CD4-positive, alpha-beta T cell (primary cell): ENCODE measurements at places on chromosomes 1 and 21.
A peak's percentile ranks its signal among the peaks of the same experiment; 100 is the strongest.

DNA sequence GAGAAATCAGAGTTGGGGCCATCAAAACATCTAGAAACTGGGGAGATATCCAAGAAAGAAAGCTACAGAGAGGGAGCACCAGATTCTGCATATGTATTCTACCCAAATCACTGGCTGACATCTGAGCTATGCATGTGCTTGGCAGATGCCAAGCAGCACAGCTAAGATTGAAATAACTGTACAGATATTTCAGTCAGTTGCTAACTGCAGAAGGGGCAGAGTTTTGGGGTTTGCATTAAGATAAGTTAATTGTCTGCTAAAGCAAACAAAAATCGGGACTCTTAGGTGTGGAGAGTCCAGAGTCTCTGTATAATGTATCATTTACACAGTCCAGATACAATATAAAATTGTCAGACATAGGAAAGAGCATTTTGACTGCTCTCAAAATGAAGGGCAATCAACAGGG lies 437.1 kb downstream of the PTBP2 start:
- H3K36me3 ChIP-seq = no peaks in the 10 kb centered on the region
- no peak overlapping the region for H3K27ac ChIP-seq
- no peaks in the 10 kb centered on the region for H3K27me3 ChIP-seq
- H3K4me1 ChIP-seq = no peaks in the 10 kb centered on the region

DNA sequence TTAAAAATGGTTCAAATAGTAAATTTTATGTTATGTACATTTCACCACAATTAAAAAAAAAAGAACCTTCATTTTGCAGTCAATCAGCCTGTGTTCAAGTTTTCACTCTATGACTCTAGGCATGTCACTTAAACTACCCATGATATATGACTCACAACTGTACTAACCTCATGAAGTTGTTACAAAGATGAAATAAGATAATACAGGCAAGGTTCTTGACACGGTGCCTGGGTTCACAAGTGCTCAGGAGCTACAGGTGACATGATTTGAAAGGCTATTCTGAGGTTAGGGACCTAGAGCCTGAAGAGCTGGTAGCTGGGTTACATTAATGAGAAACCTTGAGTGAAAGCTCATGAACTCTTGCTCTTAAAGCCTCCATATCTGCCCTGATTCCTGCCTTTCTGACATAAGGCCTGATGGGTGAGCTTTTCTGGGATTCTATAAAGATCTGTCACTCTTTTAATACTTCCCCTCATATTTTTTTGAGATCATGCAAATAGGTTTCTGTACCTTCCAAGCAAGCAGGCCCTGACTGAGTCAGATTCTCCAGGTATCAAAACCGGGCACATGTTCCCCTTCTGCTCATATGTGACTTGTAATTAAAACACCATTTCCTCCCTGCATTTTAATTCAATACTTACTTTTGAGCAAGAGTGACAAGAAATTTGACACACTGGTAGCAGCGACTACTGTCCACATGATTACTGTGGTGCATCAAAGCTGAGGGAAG lies 34.0 kb downstream of the PCSK9 start:
- no peak overlapping the region for H3K4me3 ChIP-seq
- no peak for DNase-seq
- H3K36me3 ChIP-seq = peaks cover 99% of the 10 kb centered on the region
- no peaks in the 10 kb centered on the region for H3K27me3 ChIP-seq
- H3K4me1 ChIP-seq = no peaks in the 10 kb centered on the region

DNA sequence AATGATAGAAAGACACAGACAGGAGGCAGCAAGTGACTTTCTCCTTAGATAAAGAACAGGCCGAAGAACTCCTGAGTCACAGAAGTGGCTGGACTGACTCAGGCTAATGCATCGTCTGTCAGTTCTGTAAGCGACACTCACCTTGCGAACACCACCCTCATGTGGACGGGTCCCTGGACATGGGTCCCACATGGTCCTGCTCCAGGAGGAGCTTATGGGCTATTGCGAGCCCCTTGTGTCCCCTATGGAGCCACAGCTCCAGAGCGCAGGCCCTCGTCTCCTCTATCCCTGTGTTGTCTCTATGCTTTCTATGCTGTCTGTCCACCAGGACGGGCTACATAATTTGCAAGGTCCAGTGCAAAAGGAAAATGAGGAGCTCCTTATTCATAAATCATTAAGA lies 85.8 kb downstream of the TRABD2B start:
- DNase-seq = no peak
- H3K4me3 ChIP-seq = no peak overlapping the region
- H3K36me3 ChIP-seq = no peaks in the 10 kb centered on the region
- no peak overlapping the region for H3K27ac ChIP-seq
- no peaks in the 10 kb centered on the region for H3K4me1 ChIP-seq
- H3K27me3 ChIP-seq = no peaks in the 10 kb centered on the region

DNA sequence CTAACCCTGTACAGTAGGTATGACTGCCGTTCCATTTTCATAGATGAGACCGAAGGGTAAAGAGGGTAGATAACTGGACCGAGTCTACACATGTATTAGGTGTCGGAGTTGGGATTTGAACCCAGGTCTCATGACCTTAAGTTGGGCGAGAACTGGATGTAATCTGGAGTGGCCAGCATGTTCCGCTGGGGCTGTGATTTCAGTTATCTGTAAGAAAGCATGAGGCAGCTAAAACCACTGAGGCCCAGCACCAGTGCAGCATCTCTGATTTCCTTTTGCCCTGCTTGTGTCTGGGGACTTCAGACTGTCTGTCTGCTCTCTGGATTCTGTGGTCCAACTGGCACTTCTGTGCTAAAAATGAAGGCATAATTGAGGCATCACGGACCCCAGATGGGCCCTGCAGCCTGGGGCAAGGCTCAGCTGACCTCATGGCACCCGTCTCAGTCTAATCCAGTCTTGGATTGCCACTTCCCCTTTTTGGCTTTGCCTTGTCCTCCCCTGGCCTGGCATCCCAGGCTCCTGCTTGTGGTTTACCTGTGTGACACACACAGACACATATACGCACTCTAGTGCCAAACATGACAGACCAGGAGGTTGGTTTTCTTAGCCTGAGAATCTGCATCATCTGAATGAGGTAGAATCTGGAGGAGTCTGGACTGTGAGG lies 180.2 kb downstream of the KIF26B start:
- H3K4me1 ChIP-seq = no peaks in the 10 kb centered on the region
- DNase-seq = no peak
- H3K4me3 ChIP-seq = no peak overlapping the region
- H3K27ac ChIP-seq = no peak overlapping the region
- no peaks in the 10 kb centered on the region for H3K27me3 ChIP-seq

- no peak overlapping the region for H3K4me3 ChIP-seq
- H3K27ac ChIP-seq = no peak overlapping the region
- peaks cover 7% of the 10 kb centered on the region for H3K27me3 ChIP-seq
- no peaks in the 10 kb centered on the region for H3K36me3 ChIP-seq
- no peak for DNase-seq
- no peaks in the 10 kb centered on the region for H3K4me1 ChIP-seq
Measured at GRCh38 chr1:18836654-18837053, 22.8 kb downstream of the TAS1R2 start.

- no peak overlapping the region for H3K4me3 ChIP-seq
- no peaks in the 10 kb centered on the region for H3K4me1 ChIP-seq
- no peak overlapping the region for H3K27ac ChIP-seq
- no peak for DNase-seq
- H3K36me3 ChIP-seq = no peaks in the 10 kb centered on the region
Measured at GRCh38 chr1:185368313-185368855, 51.3 kb upstream of the IVNS1ABP start.

DNA sequence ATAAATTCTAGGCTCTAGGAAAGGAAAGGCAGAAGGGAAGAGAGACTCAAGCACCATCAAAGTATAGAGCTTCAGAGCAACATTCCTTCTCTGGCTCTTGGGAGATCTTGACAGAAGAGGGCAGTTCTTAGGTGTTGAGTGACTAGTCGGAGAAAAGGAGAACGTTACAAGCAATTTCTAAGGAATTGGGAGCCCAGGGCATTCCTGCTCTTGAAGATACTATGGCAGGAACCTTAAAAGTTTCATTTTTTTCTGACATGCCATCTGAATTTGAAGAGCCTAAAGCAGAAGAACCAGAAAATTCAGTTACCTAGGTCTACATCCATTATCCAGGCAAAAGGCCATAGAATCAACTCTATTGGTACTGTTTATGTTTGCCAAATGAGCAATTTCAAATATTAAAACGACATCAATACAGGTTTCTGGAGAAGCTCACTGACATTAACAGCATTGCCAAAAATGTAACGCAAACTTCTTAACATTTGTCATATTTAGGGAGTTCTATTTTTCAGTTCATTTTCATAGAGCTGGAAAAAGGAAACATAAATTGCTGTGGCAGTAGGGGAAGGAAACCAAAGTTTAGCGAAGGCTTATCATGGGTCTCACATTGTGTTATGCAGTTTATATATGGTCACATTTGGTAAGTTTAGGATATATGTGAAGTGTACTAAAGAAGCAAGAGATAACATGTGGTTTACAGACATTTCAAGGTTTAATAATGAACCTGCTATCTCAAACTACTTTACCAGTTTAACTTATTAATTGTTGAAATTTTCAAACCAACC lies 210.1 kb upstream of the NRIP1 start:
- no peak overlapping the region for H3K27ac ChIP-seq
- H3K27me3 ChIP-seq = no peaks in the 10 kb centered on the region
- no peaks in the 10 kb centered on the region for H3K36me3 ChIP-seq
- no peaks in the 10 kb centered on the region for H3K4me1 ChIP-seq
- DNase-seq = no peak
- H3K4me3 ChIP-seq = no peak overlapping the region

- no peaks in the 10 kb centered on the region for H3K4me1 ChIP-seq
- no peaks in the 10 kb centered on the region for H3K27me3 ChIP-seq
Measured at GRCh38 chr21:37862536-37862935, 53.7 kb downstream of the KCNJ6 start.

DNA sequence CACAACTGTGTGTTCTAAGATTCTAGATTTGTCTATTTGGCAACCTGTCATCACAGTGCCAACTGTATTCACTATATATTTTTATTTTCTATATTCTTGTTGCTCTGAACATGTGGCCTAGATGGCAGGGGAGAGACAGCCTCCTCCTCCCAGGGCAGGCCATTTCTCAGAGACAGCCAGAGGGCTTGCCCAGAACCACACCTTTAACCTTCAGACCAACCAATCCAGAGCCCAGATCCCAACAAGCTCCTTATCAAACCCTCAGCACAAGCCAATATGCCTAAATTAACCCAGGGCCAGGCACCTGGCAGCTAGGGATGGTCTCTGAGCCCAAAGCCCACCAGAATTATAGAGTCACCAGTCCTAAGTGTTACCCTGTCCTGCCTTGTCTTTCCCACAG lies 19.3 kb downstream of the TRIM11 start:
- DNase-seq = no peak
- H3K36me3 ChIP-seq = peaks cover 7% of the 10 kb centered on the region
- H3K4me1 ChIP-seq = no peaks in the 10 kb centered on the region
- no peak overlapping the region for H3K4me3 ChIP-seq

DNA sequence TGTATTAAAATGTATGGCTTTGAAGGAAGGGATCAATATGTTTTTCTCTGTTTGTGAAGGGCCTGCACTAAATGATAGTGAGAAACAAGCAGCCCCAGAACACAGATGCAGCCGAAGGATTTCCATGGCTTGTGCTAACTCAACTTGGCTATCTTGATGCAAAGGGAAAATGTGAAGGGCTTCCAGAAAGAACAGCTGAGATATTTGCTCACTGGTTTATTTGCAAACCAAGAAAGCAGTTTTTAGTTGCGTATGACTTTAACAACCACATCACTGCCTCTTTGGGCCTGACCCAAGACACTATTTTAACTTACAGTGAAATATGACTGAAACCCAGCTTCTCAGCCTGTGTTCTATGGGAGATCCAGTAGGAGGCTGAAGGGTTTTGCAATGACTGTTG lies 369.9 kb downstream of the SETD4 start:
- no peak overlapping the region for H3K4me3 ChIP-seq
- DNase-seq = no peak
- no peaks in the 10 kb centered on the region for H3K4me1 ChIP-seq
- H3K36me3 ChIP-seq = no peaks in the 10 kb centered on the region
- H3K27ac ChIP-seq = no peak overlapping the region

DNA sequence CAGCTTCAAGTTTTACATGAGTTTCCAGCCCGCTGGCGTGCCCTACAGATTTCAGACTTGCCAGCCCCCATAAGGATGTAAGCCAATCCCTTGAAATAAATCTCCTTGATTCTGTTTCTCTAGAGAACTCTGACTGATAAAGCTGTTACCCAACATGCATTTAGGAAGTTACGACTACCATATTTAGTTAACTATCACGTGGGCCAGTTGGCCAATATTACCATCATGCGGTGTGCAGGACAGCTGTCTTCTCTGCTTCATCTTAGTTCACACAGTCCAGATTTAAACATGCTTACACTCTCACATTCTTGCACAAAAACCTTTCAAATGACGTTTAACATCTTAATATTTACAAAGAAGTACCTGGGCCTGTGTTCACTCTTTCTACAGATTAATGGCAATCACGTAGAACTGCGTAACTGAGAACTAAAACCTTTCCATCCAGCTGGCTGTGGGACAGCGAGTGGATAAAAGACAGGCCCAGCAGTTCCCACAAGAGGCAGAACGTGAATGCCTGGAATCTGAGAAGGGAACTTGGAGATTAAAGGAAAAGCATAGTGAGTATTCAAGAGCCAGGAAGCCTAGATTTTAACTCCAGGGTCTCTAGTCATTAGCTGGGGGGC lies 20.8 kb downstream of the FAM177B start:
- H3K36me3 ChIP-seq = no peaks in the 10 kb centered on the region
- H3K4me1 ChIP-seq = no peaks in the 10 kb centered on the region
- H3K27ac ChIP-seq = no peak overlapping the region
- DNase-seq = no peak
- no peak overlapping the region for H3K4me3 ChIP-seq
- H3K27me3 ChIP-seq = no peaks in the 10 kb centered on the region

- no peaks in the 10 kb centered on the region for H3K36me3 ChIP-seq
- peaks cover 56% of the 10 kb centered on the region for H3K27me3 ChIP-seq
- peaks cover 14% of the 10 kb centered on the region for H3K4me1 ChIP-seq
- DNase-seq = no peak
Measured at GRCh38 chr1:236691348-236691747, 5.0 kb downstream of the ACTN2 start.

- peak overlapping the region; percentile 67 for H3K27ac ChIP-seq
- H3K4me1 ChIP-seq = peaks cover 26% of the 10 kb centered on the region
- no peaks in the 10 kb centered on the region for H3K36me3 ChIP-seq
Measured at GRCh38 chr1:202805886-202806844, 2.1 kb downstream of the KDM5B start.

DNA sequence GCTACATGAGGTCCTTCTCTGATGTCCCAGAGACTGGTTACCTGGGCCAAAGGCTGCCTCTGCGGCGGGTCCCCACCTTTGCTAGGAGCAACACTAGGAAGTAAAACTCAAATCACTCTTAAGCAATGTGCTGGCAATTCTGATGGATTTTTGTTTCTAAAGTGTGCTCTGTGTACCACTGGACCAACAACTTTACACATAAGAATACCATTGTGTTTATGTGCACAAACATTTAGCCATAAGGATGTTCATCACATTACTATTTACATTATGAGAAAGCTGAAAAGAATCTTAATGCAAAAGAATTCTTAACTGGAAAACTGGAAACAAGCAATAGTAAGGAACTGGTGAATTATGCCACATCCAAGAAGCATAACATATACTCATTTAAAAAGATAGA lies 38.6 kb downstream of the SSBP3 start:
- H3K27me3 ChIP-seq = no peaks in the 10 kb centered on the region
- peaks cover 6% of the 10 kb centered on the region for H3K36me3 ChIP-seq
- DNase-seq = no peak
- peaks cover 20% of the 10 kb centered on the region for H3K4me1 ChIP-seq
- H3K27ac ChIP-seq = no peak overlapping the region
- no peak overlapping the region for H3K4me3 ChIP-seq
